HFFc6 (cell line): ENCODE measurements at places on chromosomes 11 and 22. TPM values are rescaled to one million over a fixed set of nuclear protein-coding genes. Genes with fewer than 3 reads are reported as not detected.
A peak's percentile ranks its signal among the peaks of the same experiment; 100 is the strongest.

DNA sequence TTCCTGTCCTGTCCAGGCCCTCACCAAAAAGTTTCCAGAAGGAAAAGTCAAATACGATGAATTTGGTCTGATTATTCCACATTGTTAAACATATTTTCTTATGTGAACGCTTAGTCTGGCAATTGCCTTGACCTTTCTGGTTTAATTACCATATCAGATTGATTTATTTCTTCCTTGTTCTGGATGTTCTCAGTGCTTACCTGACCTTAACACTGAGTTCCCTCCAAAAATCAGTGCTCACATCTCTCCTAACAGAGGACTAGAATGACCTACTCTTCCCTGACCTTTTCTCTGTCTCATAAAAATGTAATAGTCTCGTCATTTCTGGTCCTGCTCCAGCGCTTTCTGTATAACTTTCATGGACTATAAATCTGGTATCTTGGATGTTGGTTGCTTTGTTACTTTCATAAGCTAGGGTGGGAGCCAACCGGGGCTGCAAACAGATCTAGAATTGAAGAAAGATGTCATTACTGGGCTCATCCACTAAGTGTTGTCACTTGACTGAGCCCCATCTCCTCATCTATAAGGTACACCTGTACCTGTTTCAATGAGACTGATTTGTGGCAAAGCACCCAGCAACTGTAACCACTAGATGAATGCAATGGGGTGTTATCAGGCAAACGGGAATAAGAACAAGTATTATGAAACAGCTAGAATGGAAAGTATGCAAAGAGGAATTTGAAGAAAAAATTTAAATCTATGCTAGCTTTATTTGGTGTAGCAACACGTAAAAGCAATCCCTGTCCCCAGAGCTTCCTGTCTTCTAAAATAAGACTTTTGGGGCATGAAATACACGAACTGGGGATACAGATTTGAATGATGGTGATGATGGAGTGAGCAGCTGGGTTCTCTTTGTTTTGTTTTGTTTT lies 2.4 kb downstream of the FADS2 start:
- DNase-seq: peak; percentile 31

DNA sequence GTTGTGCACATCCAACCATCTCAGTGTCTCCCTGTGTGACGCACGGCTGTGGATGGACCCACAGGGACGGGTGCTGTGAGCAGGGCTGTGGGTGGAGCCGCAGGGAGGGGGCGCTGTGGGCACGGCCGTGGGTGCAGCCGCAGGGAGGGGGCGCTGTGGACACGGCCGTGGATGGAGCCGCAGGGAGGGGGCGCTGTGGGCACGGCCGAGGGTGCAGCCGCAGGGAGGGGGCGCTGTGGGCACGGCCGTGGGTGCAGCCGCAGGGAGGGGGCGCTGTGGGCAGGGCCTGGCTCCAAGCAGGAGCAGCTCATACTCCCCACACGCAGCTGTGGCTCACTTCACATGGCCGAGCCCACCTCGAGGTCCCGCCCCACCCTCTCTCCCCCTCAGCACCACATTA lies 6.0 kb upstream of the MAPK11 start:
- DNase-seq: no peak

DNA sequence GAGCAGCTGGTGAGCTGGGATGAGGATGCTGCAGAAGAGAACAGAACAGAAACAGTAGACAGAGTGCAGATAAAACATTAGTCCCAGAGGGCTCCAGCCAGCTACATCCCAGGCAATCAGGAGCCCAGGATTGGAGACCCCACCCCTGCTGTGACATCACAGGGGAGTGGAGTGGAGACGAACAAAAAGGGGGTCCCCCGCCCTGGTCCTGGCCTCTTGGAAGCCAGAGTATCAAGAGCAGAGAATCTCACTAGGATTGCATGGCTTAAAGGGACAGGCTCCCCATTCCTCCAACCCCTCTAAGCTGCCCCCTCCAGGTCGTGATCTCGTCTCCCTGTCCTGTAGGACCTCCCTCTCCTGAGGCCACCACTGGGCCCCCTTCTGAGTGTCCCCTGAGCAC lies at the start of gene P2RX3:
Gene P2RX3 (plus strand): TSS at position 211 of the 400 bp plus-strand sequence. CDS start 199 bp downstream, outside the sequence.
- DNase-seq: no peak

The NTM gene
- 17.9 to 24.2 TPM (median 23.6 TPM) in 3 replicates for total RNA-seq
